Stimulated activated CD8-positive, alpha-beta memory T cell treated with anti-CD3 and anti-CD28 coated beads, Interleukin-7, amount 100 ng/mL, for 1 hour (primary cell): ENCODE measurements at places on chromosomes 12 and 14.

DNA sequence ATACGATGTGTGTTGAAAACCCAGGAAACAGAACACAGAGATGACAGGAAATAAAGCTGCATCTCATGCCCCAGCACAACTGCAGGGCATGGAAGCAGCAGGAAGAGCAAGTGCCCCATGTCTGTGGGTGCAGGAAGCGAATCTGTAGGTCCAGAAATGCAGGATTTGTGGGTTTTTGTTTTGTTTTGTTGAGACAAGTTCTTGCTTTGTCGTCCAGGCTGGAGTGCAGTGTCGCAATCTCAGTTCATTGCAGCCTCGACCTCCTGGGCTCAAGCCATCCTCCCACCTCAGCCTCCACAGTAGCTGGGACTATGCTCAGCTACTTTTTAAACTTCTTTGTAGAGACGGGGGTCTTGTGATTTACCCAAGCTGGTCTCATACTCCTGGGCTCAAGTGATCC lies 6.2 kb upstream of the RPS6KL1 start:
- no peak for DNase-seq

DNA sequence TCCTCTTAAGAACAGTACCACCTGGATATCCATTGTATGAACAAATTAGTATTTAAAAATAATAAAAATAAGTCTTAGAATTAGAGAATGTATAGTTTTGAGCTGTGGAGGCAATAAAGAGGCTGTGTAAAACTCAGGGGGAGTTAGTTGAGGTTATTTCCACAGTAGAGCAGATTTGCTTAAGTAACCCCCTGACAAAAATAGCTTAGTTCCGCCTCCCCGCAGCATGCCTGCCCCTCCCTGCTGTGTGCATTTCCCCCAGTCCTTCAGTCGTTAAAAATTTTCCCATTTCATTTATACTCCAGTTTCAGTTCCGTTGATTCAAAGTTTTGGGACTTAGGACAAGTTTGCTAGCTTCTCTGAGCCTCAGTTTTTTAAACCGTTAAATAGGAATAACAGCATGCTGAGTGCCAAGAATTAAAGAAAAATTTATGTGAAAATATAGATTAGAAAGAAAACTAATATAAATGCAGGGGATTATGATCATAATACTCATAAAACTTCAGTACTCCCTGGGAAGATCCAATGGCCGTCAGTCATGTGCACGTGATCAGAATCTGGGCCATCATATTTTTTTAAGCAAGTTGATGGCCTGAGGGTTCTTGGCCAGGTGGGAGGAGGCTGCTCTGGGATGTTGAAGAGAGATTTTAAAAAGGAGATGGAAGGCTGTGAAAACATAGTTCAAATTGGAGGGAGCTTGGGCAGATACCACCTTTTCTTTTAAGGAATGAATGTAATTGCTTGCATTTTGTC lies 14.5 kb upstream of the SLC38A2 start:
- DNase-seq: no peak

DNA sequence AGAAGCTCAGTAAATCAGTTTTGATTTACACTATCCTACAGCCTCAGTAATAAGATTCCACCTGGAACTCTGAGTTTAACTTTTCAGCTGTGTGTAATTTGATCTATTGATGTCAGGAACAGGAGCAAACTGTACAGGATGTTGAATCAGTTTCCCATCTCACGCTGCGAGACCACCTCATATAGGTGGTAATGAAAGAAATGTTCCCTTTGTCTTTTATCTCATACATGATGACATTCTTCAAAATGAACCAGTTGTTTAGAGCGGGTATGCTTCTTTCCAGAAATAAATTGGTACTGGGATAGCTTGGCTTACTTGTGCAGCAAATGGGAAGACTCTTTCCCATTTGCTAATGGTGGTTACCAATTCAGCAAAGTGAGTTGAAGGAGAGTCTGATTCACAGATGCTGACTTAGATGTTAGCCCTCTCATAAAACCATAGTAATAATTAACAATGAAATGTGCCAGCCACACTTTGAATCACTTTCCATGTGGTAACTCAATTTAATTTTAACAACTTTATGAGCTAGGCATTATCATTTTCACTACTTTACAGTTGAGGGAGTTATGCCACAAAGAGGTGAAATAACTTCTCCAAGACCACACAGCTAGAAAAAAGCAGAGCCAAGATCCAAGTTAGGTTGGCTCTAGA lies 251.5 kb downstream of the PAWR start:
- no peak for DNase-seq

DNA sequence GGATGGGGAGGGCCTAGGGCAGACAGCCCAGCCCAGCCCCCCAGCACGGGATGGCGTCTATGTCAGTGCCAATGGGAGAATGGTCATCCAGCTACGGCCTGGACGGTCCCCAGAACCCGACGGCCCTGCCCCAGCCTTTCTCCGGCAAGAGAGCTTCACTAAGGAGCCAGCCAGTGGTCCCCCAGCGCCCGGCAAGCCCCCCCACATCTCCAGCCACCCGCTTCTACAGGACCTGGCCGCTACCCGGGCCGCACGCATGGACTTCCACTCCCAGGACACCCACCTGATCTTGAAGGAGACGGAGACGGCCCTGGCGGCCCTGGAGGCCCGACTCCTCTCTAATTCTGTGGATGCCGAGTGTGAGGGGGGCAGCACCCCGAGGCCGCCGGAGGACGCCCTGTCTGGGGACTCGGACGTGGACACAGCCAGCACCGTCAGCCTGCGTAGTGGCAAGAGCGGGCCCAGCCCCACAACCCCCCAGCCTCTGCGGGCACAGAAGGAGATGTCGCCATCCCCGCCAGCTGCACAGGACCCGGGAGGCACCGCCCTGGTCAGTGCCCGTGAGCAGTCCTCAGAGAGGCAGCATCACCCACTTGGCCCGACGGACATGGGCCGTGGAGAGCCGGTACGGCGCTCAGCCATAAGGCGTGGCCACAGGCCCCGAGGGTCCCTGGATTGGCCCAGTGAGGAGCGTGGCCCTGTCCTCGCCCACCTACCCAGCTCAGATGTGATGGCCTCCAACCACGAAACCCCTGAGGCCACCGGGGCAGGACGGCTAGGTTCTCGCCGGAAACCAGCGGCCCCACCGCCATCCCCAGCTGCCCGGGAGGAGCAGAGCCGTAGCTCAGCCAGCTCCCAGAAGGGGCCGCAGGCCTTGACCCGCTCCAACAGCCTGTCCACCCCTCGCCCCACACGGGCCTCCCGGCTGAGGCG lies 21.9 kb downstream of the CEP170B start:
- no peak for DNase-seq

DNA sequence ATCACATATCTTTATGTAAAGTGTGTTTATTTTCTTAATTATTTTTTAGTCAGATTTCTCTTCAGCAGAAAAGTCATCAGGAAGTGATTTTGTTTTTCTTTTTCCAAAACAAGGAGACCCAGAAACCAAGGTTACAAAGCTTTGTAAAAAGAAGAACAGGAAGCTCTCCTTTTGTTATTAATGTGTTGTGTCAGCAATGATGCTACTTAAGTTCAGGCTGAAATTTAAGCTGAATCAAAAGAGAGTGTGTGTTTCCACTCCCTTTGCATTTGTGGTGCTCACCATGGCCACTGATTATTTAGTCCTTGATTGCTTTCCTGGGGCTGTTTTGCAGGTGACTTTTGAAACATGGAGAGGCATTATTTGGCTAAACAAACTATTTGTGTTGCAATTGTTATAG lies 155.3 kb upstream of the ATP2B1 start:
- DNase-seq: no peak

DNA sequence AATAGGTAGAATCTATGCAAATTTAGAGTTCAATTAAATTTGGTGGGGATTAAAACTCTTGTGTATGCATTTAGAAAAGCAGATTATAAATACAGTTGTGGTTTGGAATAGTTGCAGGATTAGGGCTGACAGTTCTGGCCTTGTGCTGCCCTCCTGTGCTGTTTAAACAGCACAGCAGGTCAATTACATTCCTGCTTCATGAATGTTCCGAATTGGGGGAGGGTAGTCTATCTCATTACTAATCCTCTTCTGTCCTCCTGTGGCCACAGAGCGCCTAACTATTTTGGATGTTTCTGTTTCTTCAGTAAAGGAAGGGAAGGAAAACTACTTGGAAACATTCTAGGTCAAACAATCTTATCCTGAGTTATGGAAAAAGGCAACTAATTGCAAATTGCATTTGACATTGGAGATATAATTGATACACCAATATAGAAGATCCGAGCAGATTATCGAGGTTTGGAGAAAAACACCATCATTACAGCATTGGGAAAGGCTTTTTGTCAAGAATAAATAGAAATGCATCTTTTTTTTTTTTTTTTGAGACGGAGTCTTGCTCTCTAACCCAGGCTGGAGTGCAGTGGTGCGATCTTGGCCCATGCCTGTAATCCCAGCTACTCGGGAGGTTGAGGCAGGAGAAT lies 8.7 kb upstream of the GPR19 start:
- DNase-seq: no peak
